Progenitor cell of endocrine pancreas (in vitro differentiated cells): ENCODE measurements at places on chromosomes 4 and X. TPM values are rescaled to one million over a fixed set of nuclear protein-coding genes. Genes with fewer than 3 reads are reported as not detected.

The LRCH2 gene
- total RNA-seq, result 14.4 and 16.9 TPM in 2 replicates

The ANXA3 gene
- 108 and 123 TPM in 2 replicates for total RNA-seq

GRCh38 chr4:98510757-98511517, 147.5 kb downstream of the TSPAN5 start:
- peaks cover 7% of the 10 kb centered on the region for H3K4me1 ChIP-seq
- H3K27ac ChIP-seq, result no peak overlapping the region
- H3K36me3 ChIP-seq, result no peaks in the 10 kb centered on the region
- no peak for DNase-seq
- no peaks in the 10 kb centered on the region for H3K27me3 ChIP-seq
- no peak overlapping the region for H3K4me3 ChIP-seq

DNA sequence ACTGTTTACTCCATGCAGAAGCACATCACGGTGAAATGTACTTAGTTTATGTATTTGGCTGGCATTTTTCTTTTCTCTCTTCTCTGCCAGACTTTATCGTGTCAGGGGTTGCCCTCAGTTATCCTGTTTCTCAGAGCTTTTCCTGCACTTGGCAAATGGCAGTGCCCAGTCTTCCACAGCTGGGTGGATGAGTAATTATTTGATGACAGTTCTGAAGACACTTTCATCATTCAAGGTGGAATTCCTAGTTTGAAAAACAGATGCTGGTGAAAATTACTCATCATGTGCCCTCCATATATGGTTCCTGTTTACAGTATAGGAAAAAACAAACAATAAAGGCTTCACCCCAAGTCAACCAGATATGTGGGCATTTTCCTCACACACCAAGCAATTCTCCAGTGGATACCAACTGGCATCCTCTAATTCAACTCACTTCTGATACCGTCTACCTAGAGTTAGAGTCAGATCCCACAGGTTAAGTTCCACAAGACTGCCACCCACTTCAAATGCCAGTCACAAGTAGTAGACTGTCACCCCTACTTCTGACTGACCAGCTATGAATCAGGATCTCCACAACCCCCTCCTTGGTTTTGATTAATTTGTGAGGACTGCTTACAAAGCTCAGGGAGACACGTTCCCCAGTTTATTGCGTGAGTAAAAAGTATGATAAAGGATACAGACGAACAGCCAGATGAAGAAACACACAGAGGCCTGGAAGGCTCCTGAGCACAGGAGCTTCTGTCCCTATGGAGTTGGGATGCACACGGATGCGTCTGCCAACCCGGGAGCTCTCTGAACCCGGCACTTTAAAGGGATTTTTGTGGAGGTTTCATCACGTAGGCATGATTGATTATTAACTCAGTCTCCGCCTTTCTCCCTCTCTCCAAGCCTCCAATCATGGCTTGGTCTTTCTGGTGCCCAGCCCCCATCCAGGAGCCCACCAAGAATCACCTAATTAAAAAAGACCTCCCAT, 72.9 kb downstream of the CLDN34 start:
- no peaks in the 10 kb centered on the region for H3K27me3 ChIP-seq
- no peaks in the 10 kb centered on the region for H3K4me1 ChIP-seq
- peaks cover 1% of the 10 kb centered on the region for H3K36me3 ChIP-seq
- no peak overlapping the region for H3K4me3 ChIP-seq

The F9 gene
- not detected in 2 replicates for total RNA-seq

The HTN3 gene
- total RNA-seq, result not detected in 2 replicates

GRCh38 chr4:116501954-116502353, 583.4 kb downstream of the TRAM1L1 start:
- H3K27me3 ChIP-seq, result no peaks in the 10 kb centered on the region
- H3K27ac ChIP-seq, result no peak overlapping the region
- no peaks in the 10 kb centered on the region for H3K36me3 ChIP-seq
- DNase-seq, result no peak

DNA sequence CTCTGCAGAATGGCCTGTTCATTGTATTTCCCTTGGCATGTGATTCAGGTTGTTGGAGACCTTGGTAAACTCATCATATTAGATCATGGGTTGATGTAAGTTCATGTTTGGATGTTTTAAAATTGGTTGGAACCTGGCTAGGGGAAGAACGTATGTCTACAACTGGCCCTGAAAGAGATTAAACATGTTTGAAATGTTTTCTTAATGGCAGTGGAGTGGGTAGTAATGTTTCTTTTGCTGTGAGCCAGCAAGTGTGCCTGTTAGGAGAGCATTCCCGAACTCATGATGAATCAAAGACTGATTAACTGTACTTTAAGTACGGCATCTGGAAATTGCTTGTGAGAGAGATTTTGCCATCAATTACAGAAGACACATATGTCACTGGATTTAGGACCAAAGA, 44.5 kb upstream of the SLC4A4 start:
- H3K27ac ChIP-seq, result peak overlapping the region; percentile 60
- H3K36me3 ChIP-seq, result peaks cover 25% of the 10 kb centered on the region
- H3K27me3 ChIP-seq, result no peaks in the 10 kb centered on the region
- DNase-seq, result no peak
- no peak overlapping the region for H3K4me3 ChIP-seq

DNA sequence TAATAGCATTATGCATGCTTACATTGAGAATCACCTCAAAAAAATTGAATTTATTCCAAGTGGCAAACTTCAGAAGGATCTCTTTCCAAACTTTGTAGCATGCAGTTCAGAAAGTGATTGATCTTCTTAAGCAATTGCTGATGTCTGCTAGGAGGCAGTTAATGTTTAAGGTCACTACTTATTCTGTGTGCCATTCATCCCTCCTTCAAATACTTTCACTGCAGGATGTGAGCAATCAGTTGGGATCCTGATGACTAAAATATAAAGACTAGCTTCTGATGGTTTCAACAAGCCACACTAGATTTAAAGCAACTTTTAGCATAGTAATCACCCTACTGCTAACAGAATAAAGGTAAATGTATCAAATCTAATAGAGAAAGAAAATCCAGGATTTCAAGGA, 414.1 kb downstream of the ADGRL3 start:
- no peak for DNase-seq
- no peaks in the 10 kb centered on the region for H3K27me3 ChIP-seq
- H3K4me3 ChIP-seq, result no peak overlapping the region
- no peak overlapping the region for H3K27ac ChIP-seq
- no peaks in the 10 kb centered on the region for H3K4me1 ChIP-seq
- no peaks in the 10 kb centered on the region for H3K36me3 ChIP-seq

DNA sequence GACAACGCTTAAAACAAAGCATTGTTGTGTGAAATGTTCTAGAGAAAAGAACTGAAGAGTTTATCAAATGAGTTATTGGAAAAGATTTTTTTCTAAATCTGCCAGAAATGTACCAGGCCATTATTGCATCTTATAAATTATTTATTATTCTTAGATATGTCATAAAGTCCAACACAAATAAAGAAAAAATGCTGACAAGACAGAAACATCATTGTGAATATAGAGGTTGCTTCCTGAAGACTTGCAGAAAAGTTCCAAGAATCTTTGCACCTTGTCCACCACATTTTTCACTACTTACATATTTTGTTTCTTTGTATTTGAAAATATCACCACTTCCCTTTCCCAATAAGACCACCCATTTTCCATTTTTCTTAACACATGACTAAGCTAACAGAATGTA, 545.8 kb downstream of the IQCM start:
- H3K4me1 ChIP-seq, result no peaks in the 10 kb centered on the region
- peaks cover 3% of the 10 kb centered on the region for H3K36me3 ChIP-seq
- no peaks in the 10 kb centered on the region for H3K27me3 ChIP-seq
- no peak overlapping the region for H3K4me3 ChIP-seq
- H3K27ac ChIP-seq, result no peak overlapping the region

DNA sequence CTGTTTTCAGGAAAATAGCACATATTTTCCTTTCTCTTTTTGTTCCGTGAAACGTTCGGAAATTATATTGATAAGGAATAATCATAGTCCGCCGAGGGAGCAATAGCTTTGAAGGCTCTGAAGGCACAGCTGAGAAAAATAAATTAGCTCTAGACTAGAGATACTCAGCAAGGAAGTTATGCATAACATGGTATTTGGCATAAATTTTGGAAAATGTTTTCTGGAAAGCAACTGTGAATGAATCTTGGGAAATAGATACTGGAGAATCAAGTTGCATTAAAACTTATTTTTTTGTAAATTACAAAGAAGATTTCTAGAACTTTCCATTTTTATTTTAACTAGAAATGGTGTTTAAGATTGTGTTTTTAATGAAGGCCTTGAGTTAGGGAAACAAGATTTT, 92.4 kb downstream of the HPRT1 start:
- H3K27ac ChIP-seq, result no peak overlapping the region
- H3K4me1 ChIP-seq, result peaks cover 20% of the 10 kb centered on the region
- no peak overlapping the region for H3K4me3 ChIP-seq
- no peak for DNase-seq
- H3K36me3 ChIP-seq, result peaks cover 2% of the 10 kb centered on the region
- H3K27me3 ChIP-seq, result peaks cover 15% of the 10 kb centered on the region

The GAGE2A gene
- total RNA-seq, result not detected in 2 replicates

The HPGDS gene
- not detected in 2 replicates for total RNA-seq

The ERAS gene
- 0.31 TPM in 1 of 2 replicates, not detected in the other for total RNA-seq

DNA sequence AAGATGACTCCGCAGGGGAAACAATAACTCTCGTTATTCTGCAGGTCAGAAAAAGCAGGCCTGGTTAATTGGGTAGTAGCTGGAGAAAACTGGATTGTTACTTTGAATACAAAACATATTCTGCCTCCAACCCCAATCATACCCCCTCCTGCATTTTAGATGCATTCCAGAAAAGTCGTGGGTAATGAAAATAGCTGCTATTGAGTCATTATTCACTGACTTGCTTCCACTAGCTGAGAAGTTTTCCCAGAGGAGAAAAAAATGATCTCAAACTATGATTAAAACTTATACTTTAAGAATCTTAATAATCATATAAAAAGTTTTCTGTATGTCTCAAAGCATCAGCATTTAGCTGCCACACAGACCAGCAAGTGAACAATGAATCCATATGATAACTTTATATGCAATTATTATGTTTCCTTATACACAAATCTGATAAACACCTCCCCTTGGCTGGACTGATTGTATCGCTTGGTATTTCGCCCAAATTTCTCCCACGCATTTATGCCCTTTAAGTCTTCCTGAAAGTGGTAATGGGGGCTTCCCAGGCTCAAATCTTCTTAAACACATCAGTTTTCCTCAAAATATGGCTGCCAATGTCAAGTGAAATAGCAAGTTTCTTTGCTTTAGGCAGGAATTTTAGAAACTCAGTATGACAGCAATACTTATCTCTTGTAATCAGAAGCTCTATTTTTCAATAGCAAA, 181.0 kb downstream of the LDB2 start:
- no peak for DNase-seq
- no peaks in the 10 kb centered on the region for H3K27me3 ChIP-seq
- no peak overlapping the region for H3K27ac ChIP-seq
- H3K4me1 ChIP-seq, result no peaks in the 10 kb centered on the region
- no peaks in the 10 kb centered on the region for H3K36me3 ChIP-seq

GRCh38 chr4:25129917-25130316, 30.3 kb downstream of the SEPSECS start:
- no peak overlapping the region for H3K4me3 ChIP-seq
- no peak for DNase-seq
- H3K27ac ChIP-seq, result no peak overlapping the region
- peaks cover 3% of the 10 kb centered on the region for H3K36me3 ChIP-seq
- no peaks in the 10 kb centered on the region for H3K27me3 ChIP-seq
- H3K4me1 ChIP-seq, result peaks cover 4% of the 10 kb centered on the region
